Astrocyte (in vitro differentiated cells and primary cell): ENCODE measurements at places on chromosomes 11 and 22.

DNA sequence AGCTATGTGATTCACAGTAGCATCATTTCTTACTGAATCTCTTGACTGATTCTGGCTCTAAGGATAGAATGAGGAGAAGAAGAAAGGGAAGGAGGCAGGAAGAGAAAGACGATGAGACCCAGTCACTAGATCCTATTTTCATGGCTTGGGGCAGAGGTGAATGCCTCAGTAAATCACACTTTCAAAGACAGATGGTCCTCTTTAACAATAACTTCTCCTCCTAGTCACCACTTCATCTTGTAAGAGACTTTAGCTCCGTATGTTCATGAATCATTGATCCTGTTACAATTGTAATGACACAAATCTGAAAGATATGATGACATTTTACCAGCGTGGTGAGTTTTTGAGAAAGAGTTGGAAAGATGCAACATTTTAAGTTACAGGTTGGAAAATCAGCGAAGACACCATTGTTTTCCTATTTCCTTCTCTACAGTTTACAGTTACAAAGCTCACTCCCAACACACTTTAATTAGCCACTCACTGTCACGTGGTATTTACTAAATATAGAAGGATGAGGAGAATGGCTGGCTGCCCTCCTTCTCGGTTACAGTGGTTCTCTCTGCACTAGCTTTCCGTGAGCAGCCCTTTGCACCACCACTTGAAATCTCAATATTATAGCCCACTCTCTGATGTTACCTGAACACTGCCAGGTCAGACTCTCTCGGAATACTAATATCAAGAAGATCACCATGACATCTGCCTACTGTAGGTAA is 205.8 kb downstream of the CADM1 start:
- no peak for DNase-seq

DNA sequence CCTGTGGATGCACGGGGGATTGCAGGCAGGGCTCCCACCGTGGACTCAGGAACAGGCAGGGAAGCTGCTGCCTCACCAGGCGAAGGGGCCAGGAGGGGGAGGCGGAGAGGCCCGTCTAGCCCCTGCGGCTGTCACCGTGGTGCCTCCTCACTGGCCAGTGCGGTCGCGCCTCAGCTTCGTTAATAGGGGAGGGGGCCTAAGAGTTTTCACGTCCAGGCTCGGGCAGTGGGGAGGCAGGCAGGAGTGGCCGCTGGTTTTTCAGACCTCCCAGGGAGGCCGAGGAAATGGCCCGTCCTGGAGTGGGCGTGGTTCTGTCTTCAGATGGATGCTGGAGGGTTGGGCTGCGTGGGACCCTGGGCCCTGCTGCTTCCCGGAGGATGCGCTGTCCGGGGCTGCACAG is 91.1 kb upstream of the B3GAT1 start:
- DNase-seq = no peak

DNA sequence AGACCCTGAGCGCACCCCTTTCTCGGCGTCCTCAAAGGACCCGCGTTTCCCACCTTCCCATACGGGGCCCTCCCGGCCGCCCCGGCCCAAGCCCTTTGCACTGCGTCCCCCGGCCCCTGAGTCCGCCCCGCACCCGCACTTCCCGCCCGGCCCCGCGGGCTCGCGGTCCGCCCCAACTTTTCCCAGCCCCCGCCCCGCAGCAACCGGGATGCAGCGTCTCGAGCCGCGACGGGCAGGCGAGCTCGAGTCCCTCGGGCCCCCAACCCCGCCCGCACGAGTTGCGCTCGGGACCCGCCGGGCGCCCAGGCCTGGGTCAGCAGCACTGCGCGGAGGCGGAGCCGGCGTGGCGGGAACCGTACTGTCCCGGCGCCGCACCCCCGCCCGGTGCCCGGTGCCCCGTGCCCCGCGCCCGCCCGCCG is 371 bp downstream of the SMCO4 start:
- no peak for DNase-seq

- DNase-seq = no peak
These were observed 8.6 kb downstream of the TAB1 start for GRCh38 chr22:39408173-39408572.

DNA sequence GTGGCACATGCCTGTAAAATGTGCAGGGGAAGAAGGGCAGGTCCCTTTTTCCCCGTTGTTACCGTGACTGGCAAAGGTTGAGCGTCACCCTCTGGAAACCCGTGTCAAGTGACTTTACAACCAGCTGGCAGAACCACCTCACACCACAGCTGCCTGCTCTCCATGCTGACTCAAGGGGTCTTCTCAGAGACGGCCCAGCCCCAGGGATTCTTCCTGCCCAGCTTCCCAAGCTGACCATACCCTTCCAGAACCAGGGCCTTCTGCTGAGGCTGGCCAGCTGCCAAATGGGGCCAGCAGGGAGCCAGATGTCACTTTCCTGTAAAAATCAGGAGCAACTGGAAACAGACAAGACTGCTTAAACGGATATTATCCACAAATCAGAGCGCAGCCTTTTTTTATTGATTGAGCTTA is 6.3 kb downstream of the PC start:
- DNase-seq = no peak

DNA sequence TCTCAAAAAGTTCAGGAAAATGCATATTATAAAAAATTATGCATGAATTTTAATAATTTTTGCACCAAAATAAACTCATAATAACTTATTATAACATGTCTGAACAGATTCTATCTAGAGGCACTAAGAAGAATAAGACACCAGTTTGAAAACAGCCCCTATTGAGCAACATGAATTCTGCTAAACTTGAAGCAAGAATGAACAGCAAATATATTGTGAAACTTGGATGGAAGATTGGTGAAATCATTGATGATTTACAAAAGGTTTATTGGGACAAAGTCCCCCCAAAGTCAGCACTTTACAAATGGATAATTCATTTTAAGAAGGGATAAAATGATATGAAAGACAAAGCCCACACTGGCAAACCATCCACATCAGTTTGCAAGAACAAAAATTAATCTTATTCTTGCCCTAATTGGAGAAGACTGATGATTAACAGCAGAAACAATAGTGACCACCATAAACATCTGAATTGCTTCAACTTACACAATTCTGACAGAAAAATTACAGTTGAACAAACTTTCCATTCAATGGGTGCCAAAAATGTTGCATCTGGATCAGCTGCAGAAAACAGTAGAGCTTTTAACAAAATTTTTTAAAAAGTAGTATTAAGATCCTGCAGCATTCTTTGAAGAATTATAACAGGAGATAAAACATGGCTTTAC is 257.5 kb upstream of the FAT3 start:
- DNase-seq = no peak

GRCh38 chr22:28395920-28396753 is 283.5 kb downstream of the TTC28 start:
- peak; percentile 66 for DNase-seq

DNA sequence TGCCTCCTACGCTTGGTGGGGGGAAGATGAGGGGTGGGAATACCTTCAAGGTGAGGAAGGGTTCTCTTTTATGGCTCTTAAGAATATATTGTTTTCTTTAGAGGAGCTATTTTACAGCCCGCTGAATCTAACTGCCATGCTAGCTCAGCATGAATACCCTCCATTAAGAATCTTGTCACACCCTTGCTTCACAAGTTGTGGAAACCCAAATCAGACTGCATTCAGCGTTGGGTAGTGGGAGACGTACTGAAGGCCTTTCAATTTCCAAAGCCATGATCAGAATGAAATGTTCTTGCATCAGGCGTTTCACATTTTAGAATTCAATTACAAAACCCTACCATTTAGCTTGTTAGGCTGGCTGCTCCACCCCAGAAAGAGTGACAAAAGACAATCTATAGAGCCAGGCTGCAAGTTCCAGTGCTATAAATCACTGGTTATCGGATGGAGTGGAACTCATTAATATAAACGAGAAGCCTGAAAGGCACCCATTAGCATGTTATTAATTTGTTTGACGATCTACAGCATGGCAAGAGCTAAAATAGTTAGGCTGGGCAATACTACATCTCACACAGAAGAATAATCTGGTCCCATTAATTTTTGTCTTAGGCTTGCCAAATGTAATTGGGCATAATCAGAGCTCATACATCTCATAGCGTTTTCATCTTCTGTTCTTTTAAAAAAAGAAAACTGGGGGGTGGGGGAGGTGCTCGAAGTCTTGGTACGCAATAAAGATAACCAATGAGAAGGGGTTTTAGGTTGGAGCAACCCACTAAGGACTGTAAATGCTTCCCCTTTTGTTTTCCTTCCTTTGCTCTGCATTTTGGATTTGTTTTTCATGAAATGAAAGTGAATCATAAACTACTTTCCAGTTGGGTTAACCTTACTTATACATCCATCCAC is 57.5 kb downstream of the ABTB2 start:
- no peak for DNase-seq

GRCh38 chr11:110337570-110338193 is 41.3 kb upstream of the RDX start:
- peak; percentile 19 for DNase-seq
